Psoas muscle (tissue), 8 donors: ENCODE measurements at places on chromosomes 11 and 22. TPM values are rescaled to one million over a fixed set of nuclear protein-coding genes. Genes with fewer than 3 reads are reported as not detected.

GRCh38 chr22:48391171-48391711 lies 1436.4 kb downstream of the BRD1 start:
- H3K4me1 ChIP-seq, result no peaks in the 10 kb centered on the region
- H3K4me3 ChIP-seq, result no peak overlapping the region
- no peak overlapping the region for H3K27ac ChIP-seq
- no peaks in the 10 kb centered on the region for H3K36me3 ChIP-seq

DNA sequence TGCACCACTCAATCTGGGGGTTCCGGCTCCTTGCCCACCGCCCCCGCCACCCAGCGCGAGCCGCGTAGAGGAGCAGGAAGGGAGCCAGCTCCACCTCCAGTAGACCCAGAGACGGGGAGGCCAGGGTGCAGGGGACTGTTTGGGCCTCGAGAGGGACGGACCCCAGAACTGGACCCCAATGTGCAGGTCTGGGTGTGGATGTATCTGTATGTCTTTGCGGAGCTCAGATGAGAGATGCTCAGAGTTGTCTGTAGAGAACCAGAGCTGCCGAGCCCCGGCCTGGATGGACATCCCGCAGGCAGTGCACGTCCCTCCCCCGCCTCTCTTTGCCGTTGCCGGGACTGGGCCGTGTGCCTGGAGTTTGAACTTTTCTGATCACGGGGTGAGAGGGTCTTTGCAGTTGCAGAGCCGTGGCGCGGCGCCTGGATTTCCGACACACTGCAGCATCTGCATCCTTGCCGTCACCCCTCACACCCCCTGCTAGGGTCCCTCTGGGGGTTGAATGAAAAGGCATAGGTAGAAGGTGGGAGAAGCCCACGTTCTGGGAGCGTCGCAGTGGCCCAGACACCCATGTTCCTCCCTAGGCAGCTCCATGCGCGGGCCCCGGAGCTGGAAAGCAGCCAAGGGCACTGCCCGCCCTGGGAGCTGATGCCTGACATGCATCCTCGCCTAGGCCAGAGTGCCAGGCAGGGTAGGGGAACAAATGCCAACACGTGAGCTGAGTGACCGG lies 105.2 kb downstream of the KCNQ1 start:
- peak; percentile 17 for DNase-seq
- no peaks in the 10 kb centered on the region for H3K27me3 ChIP-seq
- no peak overlapping the region for H3K4me3 ChIP-seq
- no peak overlapping the region for H3K27ac ChIP-seq
- no peaks in the 10 kb centered on the region for H3K36me3 ChIP-seq
- no peaks in the 10 kb centered on the region for H3K4me1 ChIP-seq

DNA sequence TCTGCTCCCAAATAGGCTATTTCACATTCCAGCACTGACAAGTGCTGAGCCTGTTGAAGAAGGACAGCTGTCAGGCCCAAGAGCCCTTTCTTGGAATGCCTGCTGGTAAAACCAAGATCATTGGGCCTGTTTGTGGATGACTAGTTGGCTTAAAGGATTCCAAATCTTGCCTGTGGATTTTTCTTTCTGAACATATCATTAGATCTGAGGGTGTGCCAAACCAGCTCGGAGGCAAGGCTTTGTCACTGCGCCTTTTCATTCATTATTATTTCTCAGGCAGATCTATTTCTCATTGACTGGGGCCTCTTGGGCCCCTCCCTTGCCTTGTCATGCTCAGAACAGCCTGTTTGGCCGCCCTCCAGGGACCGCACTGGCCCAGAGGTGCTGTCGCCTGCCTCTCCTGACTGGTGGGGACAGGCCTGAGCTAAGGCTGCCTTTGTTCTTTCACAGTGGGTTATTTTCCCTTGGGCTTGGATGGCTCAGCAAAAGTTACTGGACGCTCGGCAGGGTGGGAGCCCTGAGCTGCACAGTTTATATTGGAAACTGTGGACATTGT lies 222.7 kb upstream of the SESN3 start:
- H3K27me3 ChIP-seq, result no peaks in the 10 kb centered on the region
- H3K4me3 ChIP-seq, result no peak overlapping the region
- no peaks in the 10 kb centered on the region for H3K4me1 ChIP-seq
- H3K27ac ChIP-seq, result no peak overlapping the region
- H3K36me3 ChIP-seq, result no peaks in the 10 kb centered on the region
- no peak for DNase-seq

Gene GPHA2
- polyA plus RNA-seq, result not detected

Gene SPDYC
- polyA plus RNA-seq, result not detected

DNA sequence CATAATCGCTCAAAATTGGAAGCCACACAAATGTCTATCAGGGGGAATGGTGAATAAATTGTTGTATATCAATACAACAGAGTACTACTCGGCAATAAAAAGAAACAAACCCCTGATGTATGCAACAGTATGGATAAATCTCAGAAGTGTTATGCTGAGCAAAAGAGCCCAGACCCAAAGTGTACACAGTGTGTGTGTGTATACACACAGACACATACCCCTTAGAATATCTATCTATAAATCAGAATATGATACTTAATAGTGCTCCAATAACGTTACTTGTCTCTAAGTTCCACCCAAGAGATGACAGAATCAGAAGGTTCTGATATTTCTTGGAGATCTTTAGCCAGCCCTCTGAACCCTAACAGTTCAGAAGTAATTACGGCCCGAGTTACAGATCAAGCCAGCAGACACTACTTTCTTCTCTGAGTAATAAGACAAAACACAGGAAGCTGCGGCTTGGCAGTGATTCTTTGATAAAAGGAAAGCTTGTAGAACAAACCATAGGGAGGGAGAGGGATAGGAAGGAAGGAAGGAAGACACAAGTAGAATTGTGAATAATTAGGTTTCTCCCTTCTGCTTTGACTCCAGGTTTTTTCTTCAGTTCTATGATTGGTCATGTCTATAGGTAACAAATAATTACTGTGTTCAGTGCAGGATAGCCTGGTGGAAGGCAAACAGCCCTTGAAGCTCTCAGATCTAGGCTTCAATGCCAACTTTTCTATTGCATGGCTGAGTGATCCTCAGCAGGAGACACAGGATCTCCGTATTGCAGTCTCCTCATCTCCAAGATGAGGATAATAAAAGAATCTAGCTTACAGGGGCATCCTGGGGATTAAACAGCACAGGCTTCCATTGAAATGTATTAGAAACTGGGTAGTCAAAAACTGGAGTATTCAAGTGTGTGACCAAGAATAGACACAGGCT lies 75.6 kb upstream of the TEAD1 start:
- no peak for DNase-seq
- H3K27me3 ChIP-seq, result no peaks in the 10 kb centered on the region
- H3K27ac ChIP-seq, result no peak overlapping the region
- no peaks in the 10 kb centered on the region for H3K36me3 ChIP-seq

Gene TUG1
- 38.5 TPM for polyA plus RNA-seq

Gene HORMAD2
- polyA plus RNA-seq, result not detected

- H3K27ac ChIP-seq, result no peak overlapping the region
- no peak for DNase-seq
- H3K36me3 ChIP-seq, result no peaks in the 10 kb centered on the region
Observed at GRCh38 chr11:2844116-2844842, 41.3 kb downstream of the CDKN1C start.

DNA sequence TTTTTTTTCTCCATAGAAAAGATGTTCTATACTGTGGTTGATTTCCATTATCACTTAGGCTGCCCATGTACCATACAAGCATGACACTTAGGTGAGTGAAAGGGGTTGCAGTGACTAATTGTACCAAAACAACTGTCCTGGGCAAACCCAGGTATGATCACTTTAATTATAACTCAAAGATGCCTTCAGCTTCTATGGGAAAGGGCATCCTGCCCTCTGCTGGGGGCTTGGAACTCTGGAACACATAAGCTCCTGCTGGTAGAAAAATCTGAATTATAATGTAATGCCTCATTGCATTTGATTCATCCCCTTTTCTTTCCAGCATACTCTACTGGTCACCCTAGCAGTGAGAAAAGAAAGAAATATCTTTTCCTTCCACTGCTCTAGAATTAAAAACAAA lies 206.3 kb downstream of the DDX10 start:
- no peaks in the 10 kb centered on the region for H3K36me3 ChIP-seq
- DNase-seq, result no peak
- H3K27ac ChIP-seq, result no peak overlapping the region
- no peaks in the 10 kb centered on the region for H3K27me3 ChIP-seq
- H3K4me3 ChIP-seq, result no peak overlapping the region

Gene CNGA4
- polyA plus RNA-seq, result 0.21 TPM

- H3K27me3 ChIP-seq, result no peaks in the 10 kb centered on the region
- no peaks in the 10 kb centered on the region for H3K36me3 ChIP-seq
- no peak for DNase-seq
- no peak overlapping the region for H3K27ac ChIP-seq
- H3K4me3 ChIP-seq, result no peak overlapping the region
Observed at GRCh38 chr11:13423372-13423771, 39.6 kb downstream of the BTBD10 start.
